ENCODE measurements at places on chromosomes 16 and 17.

- no peak for DNase-seq
Measured at GRCh38 chr16:86726340-86726739, 148.0 kb downstream of the FOXL1 start.

GRCh38 chr17:48429156-48429555, 858 bp downstream of the SKAP1 start:
- no peak for DNase-seq

DNA sequence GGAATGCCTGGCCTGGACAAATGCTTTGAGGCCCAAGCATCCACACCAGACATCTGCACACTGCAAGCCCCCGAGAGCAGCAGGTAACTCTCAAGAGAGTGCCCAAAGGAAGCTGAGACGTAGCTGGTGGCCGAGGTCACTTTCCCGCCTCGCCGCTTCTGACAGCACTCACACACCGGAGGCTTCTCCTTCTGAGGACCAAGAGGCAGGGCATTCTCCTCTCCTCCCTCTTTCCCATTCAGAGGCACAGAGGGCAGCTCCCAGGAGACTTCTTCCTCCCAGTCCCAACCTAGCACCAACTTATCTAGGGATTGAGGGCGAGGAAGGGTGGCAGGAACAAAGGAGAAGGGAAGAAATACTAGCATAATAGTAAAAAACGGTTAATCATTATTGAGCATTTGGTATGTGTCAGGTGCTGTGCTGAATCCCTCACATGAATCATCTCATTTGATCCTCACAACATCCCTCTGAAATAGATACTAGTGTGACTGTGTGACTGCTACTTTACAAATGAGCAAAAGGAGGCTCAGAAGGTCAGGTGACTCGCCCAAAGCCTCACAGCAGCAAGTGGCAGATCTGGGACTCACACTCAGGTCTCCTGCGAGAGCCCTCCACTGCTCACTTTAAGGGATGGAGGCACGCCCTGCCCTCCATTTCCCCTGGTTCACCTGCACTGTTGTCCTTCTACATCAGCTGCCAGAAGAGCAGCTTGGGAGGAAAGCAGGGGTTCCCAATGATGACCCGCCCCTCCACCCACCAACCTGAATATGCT, 41.8 kb downstream of the MYO18A start:
- DNase-seq = peak; percentile 55

- DNase-seq = no peak
Measured at GRCh38 chr16:28106467-28107215, 43.1 kb upstream of the GSG1L start.

- DNase-seq = no peak
Measured at GRCh38 chr16:73086108-73086507, 38.2 kb upstream of the ZFHX3 start.

- no peak for DNase-seq
Measured at GRCh38 chr16:11020792-11021551, 76.6 kb downstream of the CLEC16A start.

GRCh38 chr16:50626868-50627267, 54.2 kb downstream of the SNX20 start:
- DNase-seq = no peak

DNA sequence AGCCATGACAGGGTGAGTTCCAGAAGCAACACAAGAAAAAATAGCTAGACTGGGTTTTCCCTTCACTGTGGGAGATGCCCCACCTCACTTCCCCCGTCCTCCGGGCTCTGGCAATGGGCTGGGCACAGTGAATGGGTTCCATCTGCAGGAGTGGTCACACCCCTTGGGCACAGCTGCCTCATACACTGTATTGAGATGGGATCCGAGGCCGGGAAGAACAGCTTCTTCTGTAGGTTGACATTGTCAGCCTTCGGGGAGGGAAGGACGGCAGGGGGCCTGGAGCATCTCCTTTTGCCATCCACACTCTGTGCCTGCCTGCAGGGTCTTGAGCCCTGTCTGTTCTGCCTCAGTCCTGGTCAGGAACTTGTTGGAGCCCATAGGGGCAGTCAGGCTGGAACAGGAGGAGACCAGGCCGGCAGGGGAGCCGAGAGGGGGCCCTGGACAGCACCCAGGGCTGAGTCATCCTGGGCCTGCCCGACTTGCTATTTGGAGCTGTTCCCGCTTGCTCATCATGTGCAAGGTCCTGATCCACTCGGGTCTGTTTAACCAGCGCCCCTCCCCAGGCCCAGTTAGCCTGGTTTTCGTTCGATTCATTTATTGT, 286.7 kb downstream of the SEC14L1 start:
- no peak for DNase-seq

DNA sequence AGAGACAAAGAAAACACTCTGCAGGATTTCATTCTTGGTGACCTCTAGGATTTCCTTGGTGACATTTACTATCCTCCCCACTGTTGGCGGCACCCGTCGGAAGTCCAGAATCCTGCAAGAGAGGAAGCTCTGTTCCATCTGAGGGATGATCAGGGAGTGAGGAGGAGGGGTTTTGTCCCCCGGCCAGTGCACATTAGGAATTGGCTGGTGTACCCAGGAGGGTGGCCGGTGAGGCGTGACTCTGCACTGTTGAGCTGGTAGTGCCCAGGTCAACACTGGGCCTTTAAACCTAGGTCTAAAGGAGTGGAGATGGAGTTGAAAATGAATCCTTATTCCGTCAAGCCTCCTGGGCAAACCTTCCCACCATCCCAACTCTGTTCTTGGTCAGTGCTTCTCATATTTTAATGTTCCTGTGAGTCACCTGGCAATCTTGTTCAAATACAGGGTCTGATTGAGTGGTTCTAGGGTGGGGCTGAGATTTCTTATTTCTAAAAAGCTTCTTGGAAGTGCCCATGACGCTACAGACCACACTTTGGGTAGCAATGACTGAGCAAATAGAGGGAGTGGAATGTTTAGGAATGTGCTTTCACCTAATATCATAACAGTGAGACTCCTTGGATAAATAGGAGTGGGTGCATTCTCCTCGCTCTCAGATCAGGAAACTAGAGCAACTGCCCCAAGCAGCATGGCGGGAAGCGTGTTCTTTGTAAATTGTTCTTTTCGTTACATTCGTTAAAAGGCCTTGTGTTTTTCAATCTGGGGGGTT, 30.7 kb downstream of the PRKAR1A start:
- no peak for DNase-seq

DNA sequence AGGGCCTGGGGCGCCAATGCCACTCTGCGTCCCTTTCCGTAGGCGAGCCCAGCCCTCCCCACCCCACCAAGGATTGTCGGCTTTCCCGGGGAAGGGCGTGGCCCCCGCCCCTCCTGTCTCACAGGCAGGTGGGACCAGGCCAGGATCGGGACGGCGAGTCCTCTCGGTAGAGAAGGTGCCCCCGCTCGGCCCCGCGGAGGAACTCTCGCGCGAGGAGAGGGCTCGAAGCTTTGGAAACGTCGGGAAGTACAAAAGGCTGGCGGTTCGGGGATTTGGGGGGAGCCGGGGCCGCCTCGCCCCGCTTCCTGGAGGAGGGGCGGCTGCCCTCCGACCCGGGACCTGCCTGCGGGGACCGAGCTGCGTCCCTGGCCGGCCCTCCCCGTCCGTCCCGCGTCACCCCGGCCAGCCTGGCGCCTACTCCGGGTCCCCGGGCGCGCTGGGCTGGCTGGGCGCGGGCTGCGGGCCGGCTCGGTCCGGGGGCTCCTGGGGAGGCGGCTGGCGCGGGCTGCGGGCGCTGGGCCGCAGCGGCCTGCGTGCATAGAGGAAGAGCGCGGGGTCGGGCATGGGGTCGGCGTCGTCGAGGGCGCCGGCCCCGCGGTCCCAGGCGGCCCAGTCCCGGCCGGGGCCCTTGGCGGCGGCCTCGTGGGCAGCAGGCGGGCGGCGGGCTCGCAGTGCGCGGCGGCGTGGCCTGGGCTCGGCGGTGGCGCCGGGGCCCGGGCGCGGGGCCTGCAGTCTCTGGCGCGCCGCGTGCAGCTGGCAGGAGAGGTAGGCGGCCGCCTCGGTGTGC, 12.6 kb upstream of the CLUH start:
- DNase-seq = no peak

- no peak for DNase-seq
Measured at GRCh38 chr16:19831678-19832077, 53.0 kb downstream of the GPRC5B start.

- peak; percentile 25 for DNase-seq
Measured at GRCh38 chr17:46815474-46816353, 2.8 kb downstream of the WNT3 start.

- no peak for DNase-seq
Measured at GRCh38 chr16:68406458-68407152, 41.7 kb downstream of the SMPD3 start.

DNA sequence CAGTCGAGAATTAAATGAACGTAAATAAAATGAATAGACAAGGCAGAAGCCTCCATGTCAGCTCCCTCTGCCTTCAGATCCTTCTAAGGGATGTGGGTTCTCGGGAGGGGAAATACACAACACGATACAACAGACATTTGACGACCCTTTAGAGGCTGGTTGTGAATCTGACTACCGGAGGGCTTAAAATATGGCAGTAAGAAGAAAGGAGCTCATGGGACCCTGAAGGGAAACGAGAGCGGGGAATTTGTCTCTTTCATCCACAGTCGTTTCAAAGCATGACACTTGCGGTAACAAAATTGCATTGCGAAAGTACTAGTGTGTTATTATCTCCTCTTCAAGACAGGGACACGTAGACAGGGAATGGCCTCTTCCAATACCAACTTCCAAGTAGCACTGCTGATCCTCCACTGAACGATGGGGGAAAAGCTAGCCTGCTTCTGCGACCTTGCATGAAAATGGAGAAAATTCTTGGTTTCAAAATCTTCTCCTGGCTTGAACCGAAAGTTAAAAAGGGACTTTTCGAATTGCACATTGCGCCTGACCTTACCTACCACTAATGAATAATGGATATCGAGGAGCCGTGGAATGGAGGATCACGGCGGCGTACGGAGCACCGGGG, 1.2 kb upstream of the TNRC6C start:
- no peak for DNase-seq

GRCh38 chr16:1903845-1904840, 14.1 kb downstream of the HS3ST6 start:
- DNase-seq = no peak

GRCh38 chr16:24319126-24319814, 63.1 kb downstream of the CACNG3 start:
- DNase-seq = no peak

DNA sequence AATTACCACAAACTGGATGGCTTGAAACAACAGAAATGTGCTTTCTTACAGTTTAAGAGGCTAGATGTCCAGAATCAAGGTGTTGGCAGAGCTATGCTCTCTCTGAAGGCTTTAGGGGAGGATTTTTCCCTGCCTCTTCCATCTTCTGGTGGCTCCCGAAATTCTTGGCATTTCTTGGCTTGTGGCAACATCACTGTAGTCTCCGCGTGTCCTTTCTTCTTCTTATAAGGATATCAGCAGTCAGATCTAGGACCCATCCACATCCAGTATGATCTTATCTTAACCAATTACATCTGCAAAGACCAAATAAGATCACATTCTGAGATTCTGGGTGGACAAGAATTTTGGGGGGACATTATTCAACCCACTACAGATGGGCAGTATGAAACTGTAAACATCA, 119.2 kb upstream of the PMFBP1 start:
- no peak for DNase-seq

- peak; percentile 60 for DNase-seq
Measured at GRCh38 chr16:85616607-85617321, 3.6 kb downstream of the GSE1 start.

GRCh38 chr17:10193632-10194031, 4.8 kb downstream of the GAS7 start:
- DNase-seq = no peak

DNA sequence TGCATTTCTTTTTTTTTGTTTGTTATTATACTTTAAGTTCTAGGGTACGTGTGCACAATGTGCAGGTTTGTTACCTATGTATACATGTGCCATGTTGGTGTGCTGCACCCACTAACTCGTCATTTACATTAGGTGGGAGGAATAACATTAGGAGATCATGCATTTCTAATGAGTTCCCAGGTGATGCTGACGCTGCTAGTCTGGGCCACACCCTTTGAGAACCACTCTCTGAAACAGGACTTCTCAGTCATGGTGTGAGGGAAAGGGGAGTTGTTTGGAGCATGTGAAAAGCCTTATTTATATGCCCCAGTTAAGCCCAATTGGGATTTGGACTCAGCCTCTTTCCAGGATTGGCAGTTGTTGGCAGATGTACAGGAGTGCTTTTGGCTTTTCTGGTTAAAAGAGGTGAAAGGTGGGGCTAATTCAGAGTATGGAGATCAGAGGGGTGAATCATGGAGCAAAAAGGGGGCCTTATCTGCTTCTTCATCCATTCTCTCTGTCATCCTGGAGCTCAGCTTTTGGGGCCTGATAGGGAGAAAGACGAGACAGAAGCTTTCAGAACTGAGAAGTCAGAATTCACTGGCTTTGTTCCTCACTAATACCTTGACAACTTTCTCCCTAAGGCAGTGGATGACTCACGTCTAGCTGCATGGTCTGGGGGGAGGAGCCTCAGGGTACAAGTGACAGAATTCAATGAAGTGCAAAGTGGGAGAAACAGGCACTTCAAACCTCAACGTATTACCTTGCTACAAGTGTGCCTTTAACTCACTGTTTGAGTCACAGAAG, 180.0 kb upstream of the CACNG3 start:
- no peak for DNase-seq

All from B cell (primary cell).